ENCODE measurements at places on chromosomes 12 and 14.

GRCh38 chr12:52710730-52711129, 7.4 kb upstream of the KRT77 start:
- no peak for DNase-seq

GRCh38 chr12:116183741-116184141, 93.8 kb downstream of the MED13L start:
- no peak for DNase-seq

DNA sequence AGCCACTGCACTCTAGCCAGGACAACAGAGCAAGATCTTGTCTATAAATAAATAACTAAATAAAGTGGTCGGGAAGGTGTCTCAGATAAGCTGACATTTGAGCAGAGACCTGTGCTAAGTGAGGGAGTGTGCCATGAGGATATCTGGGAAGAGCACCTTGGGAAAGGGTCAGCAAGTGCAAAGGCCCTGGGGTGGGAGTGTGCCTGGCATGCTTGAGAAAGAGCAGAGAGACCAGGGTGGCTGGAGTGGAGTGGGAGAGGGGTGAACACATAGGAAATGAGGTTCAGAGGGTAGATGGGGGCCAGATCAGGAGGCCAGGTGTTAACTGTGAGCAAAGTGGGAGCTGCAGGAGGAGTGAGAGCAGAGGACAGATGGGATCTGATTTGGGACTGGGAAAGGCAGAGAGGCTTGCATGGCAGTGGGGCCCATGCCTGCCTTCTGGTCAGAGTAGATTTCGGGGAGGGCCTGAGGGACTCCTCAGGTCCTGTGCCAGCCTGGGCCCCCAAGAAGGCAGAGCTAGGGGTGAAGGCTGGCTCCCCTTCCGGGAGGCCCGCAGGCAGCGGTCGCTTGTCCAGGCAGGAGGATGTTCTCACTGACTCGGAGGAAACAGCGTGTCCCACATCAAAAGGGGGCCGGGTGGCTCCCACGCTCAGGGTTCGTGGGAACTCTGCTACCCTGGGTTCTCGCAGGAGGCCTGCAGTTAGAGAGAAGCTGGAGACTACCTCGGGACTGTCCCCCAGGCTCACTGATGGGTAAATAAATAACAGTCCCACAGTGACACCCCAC, 32.6 kb downstream of the DTX1 start:
- DNase-seq: no peak

GRCh38 chr14:53108292-53109104, 44.6 kb downstream of the DDHD1 start:
- no peak for DNase-seq

- DNase-seq: no peak
Observed at GRCh38 chr14:92719890-92720323, 28.5 kb downstream of the LGMN start.

- DNase-seq: no peak
Observed at GRCh38 chr14:33948145-33948868, 2.6 kb downstream of the EGLN3 start.

- DNase-seq: no peak
Observed at GRCh38 chr12:12954878-12955625, 3.1 kb upstream of the GPRC5D start.

DNA sequence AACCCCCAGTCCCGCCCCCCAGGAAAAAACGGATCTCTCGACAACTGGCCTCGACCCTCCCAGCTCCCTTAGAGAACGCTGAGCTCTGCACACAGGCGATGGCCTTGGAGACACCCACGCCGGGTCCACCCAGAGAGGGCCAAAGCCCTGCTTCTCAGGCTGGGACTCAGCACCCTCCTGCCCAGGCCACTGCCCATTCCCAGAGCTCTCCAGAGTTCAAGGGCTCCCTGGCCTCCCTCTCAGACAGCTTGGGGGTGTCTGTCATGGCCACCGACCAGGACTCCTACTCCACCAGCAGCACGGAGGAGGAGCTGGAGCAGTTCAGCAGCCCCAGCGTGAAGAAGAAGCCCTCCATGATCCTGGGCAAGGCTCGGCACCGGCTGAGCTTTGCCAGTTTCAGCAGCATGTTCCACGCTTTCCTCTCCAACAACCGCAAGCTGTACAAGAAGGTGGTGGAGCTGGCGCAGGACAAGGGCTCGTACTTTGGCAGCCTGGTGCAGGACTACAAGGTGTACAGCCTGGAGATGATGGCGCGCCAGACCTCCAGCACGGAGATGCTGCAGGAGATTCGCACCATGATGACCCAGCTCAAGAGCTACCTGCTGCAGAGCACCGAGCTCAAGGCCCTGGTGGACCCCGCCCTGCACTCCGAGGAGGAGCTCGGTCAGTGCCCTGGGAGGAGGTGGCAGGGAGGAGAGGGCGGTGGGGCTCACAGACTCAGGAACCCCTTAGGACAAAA, 95.8 kb downstream of the LGMN start:
- no peak for DNase-seq

- DNase-seq: no peak
Observed at GRCh38 chr12:48163150-48163747, 5.9 kb upstream of the ASB8 start.
